ENCODE measurements at places on chromosomes 11 and 22. TPM values are rescaled to one million over a fixed set of nuclear protein-coding genes. Genes with fewer than 3 reads are reported as not detected.

GRCh38 chr11:60570970-60571369, 55.8 kb downstream of the MS4A13 start:
- no peak for DNase-seq

Gene CHCHD10
- 64.7 TPM for total RNA-seq

DNA sequence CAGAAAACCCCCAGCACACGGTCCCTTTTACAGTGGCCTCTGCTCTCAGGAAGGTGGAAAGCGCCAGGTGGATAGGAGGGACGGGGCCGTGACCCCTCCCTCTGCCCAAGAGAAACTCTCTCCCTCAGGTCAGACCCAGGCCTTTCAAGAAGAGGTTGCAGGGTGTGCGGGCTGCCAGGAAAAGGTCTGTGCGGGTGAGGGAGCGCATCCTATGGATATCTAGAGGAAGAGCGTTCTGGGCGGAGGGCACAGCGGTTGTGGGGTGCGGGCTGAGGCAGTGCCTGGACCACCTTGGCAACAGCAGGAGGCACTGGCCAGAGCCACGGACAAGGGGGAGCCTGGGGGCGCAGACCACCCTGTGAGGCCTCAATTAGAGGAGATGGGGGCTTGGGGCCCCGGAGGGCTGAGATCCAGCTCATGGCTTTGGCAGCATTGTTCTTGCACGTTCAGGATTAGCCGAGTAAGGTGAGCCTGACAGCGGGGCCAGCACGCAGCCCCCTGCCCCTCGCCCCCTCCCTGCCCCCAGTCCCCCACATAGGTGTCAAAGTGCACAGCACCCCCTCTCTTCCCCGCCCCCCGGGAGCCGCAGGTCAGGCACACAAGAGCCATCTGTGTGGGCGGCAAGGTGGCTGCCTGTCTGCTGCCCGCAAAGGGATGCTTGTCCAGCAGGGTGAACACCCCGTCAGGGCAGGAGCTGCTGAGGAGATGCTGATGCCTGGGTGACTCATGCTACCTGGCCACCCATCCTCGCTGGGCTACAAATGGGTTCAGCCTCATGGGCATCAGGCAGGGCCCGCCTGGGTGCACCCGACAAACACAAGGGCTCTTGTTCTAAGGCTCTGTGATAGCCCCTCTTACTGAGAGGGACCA, 92.8 kb upstream of the KCNQ1OT1 start:
- no peak for DNase-seq

DNA sequence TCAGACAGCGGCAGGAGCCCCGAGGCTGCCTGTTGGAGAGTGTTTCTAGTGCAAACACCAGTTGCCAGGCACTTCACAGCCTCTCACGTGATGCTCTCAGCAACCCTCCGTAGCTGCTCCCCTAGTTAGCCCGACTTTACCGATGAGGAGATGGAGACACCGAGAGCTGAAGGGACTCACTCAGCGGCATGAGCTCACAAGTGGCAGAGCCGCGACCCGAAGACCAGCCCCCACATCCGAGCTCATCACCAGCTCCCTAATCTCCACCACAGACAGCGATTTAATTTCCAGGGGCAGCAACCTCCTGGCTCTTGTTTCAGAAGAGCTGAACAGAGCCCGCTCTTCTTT, 28.7 kb upstream of the RTL6 start:
- no peak for DNase-seq

Gene FAM76B
- 45.4 TPM for total RNA-seq

- no peak for DNase-seq
Observed at GRCh38 chr11:63937713-63938478, 906 bp upstream of the NAA40 start.

Gene IFITM1
- 243 TPM for total RNA-seq

DNA sequence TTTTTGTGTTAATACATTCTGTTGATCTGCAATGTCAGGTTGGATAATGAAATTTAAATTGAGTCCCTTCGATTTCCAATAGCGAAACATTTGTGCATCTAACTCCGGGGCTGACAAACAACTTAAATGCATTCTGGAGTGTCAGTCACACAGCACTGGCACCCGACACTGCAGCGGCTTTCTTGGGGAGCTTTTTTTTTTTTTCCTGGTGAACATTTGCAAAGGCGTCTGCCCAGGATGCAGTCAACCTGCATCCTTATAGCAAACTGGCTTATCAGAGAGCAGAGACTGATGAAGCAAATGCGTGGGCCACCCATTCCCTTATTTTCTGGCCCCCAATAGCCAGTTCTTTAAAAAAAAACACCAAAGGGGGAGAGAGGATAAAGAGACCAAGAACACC, 1167.7 kb downstream of the LRRC4C start:
- no peak for DNase-seq

DNA sequence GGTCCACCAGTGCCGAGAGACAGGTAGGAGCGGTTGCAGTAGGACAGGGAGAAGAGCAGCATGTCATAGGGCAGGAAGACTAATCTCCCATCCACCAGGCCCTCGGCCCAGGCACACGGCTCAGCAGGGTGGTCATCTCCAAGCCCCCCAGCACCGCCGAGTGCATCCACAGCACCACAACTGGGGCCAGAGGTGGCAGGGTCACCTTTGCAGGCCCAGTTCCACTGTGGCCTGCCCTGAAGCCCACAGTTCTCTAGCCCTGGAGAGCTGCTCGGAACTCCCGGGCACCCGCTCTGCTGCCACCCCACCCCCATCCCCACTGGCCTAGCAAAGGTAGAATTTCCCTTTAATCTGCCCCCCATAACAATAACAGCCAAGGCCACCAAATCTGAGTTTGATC, 49.1 kb upstream of the LRRC32 start:
- DNase-seq, result no peak

DNA sequence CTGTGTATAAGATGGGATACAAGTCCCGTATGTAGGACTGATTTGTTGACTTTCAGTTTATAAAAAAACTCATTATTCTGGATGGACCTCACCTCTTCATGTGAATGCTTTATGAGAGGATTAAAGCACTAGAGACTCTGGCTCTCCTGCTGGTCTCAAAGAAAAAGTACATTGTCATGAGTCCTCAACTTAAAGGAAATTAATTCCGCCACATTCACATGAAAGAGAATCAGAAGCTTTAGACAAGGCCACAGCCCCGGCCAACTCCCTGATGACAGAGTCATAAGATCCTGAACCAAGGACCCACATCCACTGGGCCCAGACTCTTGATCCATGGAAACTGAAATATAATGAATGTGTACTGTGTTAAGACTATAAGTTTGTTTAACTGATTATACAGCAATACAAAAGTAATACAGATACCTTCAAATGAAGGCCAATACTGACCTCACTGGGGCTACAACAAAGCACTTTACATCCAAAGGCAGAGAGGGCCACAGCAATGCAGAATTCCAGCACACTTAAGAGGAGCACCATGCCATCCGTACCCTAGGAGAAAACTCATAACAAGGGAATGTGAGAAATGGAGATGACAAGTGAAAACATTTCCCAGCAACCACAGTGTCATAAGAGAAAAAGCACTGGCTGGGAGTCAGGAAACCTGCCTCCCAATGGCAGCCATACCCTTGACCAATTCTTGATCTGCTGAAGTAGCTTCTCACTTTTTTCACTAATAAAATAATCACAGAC, 25.4 kb upstream of the MS4A6A start:
- DNase-seq, result no peak

All from T-cell (primary cell).